A549 treated with Mapracorat at 1 μM for 4 hours (cell line): ENCODE measurements at places on chromosomes 13 and 19. TPM values are rescaled to one million over a fixed set of nuclear protein-coding genes. Genes with fewer than 3 reads are reported as not detected.

Gene ELANE
- total RNA-seq: not detected in 5 replicates

Gene OR10H1
- total RNA-seq: not detected in 5 replicates

Gene PRRG2
- 0.44 to 1.1 TPM (median 0.75 TPM) in 5 replicates for total RNA-seq

Gene ZNF285
- 1.7 to 2.5 TPM (median 2.1 TPM) in 5 replicates for total RNA-seq

Gene UBE2L5
- total RNA-seq: not detected in 5 replicates

Gene ZNF726
- 0.48 to 0.78 TPM (median 0.61 TPM) in 5 replicates for total RNA-seq

Gene CYP2A6
- not detected in 5 replicates for total RNA-seq

Gene A1BG
- total RNA-seq: 8.7 to 15.9 TPM (median 14.4 TPM) in 5 replicates

Gene ZNF628
- total RNA-seq: 2.9 to 8.5 TPM (median 5.4 TPM) in 5 replicates

Gene CFD
- total RNA-seq: 10.4 to 27.5 TPM (median 22.2 TPM) in 5 replicates

Gene GJB2
- total RNA-seq: 0.67 to 0.77 TPM (median 0.74 TPM) in 5 replicates

Gene ZNF418
- 0.52 to 1.7 TPM (median 1.1 TPM) in 5 replicates for total RNA-seq

Gene ZNF763
- total RNA-seq: not detected in 5 replicates

Gene TMEM150B
- not detected in 5 replicates for total RNA-seq

Gene FGF22
- 0.28 to 0.77 TPM (median 0.72 TPM) in 5 replicates for total RNA-seq

Gene VSTM1
- total RNA-seq: 0.52 to 0.83 TPM (median 0.57 TPM) in 4 of 5 replicates, not detected in the other

Gene DACH1
- total RNA-seq: not detected in 5 replicates

Gene ZNF568
- total RNA-seq: 0.67 to 1.5 TPM (median 0.85 TPM) in 5 replicates

Gene CGB2
- 0.44 TPM in 1 of 5 replicates, not detected in the others for total RNA-seq

Gene C19orf33
- total RNA-seq: 608 to 786 TPM (median 705 TPM) in 5 replicates

Gene LIPE
- total RNA-seq: 1.3 to 2.3 TPM (median 1.7 TPM) in 5 replicates

Gene CEACAM18
- total RNA-seq: not detected in 5 replicates

Gene OVOL3
- 0.29 to 0.78 TPM (median 0.41 TPM) in 4 of 5 replicates, not detected in the other for total RNA-seq

Gene FAM124A
- 1.9 to 2.8 TPM (median 2.3 TPM) in 5 replicates for total RNA-seq

Gene TMC4
- 0.76 to 1.1 TPM (median 0.80 TPM) in 5 replicates for total RNA-seq

Gene ZNF490
- 0.29 to 0.89 TPM (median 0.77 TPM) in 5 replicates for total RNA-seq

Gene REXO1
- total RNA-seq: 16.2 to 22.4 TPM (median 19.6 TPM) in 5 replicates
